Fibroblast of skin of left biceps (primary cell): ENCODE measurements at places on chromosomes 4 and X.
A peak's percentile ranks its signal among the peaks of the same experiment; 100 is the strongest.

DNA sequence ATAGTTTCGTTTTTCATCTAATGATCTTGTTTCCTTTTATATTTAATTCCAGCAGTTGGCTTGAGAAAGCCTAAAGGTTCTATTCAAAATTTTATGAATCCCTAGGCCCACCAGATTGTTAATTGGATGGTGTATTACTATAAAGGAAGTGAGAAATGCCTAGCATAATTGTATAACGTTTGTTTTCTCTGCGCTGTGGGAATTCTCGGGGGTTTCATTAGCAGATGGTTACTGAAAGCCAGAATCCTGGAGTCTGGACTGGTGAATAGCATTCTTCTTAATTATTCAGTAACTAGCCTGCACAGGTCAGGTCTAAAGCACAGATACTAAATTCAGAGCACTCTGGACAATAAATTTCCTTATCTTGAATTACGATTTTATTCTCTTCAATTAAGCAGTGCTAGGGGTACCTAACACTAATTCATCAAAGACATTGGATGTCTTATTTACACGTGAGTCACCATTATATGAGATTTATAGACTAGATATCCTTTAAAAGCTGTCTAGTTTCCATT is 459.4 kb downstream of the DTHD1 start:
- DNase-seq, result no peak

DNA sequence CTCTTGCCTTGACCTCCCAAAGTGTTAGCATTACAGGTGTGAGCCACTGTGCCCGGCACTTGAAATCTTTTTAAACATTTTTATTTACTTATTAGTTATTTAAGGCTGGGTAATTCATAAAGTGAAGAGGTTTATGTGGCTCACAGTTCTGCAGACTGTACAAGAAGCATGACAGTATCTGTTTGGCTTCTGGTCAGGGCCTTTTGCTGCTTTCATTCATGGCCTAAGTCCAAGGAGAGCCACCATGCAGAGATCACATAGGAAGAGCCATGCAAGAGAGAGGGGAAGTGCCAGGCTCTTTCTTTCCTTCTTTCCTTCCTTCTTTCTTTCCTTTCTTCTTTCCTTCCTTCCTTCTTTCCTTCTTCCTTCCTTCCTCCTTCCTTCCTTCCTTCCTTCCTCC is 10.2 kb upstream of the GPKOW start:
- DNase-seq, result no peak

- DNase-seq, result peak; percentile 59
Observed at GRCh38 chr4:183505611-183506388, 942 bp downstream of the ING2 start.

- DNase-seq, result no peak
Observed at GRCh38 chr4:1462009-1462767, 55.9 kb upstream of the NKX1-1 start.

GRCh38 chr4:80017125-80017854 is 55.7 kb downstream of the ANTXR2 start:
- peak; percentile 72 for DNase-seq

DNA sequence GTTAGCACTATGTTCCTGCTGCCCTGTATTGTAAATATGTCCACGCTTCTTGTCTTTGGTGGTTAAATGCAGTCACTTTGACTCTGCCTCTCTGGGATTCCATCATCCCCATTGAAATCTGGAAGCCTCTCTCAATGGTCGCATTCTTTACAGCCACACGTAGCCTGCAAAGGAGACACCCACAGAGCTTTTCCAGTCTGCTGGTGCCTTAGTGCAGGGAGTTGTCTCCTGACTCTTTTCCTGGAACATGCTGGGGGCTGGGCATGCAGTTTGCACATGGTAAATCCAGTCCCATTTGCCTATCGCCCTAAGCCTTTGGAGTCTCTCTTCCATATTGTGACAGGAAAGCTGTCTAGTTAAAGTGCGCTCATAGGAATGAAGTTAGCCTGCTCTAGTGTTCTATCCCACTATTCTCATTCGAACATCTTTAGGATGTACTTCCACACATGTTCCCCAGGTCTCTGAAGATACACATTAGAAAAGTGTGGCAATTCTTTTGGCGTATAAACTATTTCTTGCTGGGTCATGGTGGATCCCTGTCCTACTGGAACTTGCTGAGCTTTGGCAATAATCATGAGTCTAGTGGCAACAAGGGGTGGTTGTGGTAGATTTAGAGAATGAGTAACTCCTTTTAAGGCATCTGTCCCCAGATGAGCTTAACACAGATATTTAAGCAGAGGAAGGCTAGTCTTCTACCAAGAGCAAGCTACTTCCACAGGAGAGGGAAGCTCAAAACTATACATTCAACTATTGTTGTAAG is 33.7 kb downstream of the COQ2 start:
- DNase-seq, result peak; percentile 29

DNA sequence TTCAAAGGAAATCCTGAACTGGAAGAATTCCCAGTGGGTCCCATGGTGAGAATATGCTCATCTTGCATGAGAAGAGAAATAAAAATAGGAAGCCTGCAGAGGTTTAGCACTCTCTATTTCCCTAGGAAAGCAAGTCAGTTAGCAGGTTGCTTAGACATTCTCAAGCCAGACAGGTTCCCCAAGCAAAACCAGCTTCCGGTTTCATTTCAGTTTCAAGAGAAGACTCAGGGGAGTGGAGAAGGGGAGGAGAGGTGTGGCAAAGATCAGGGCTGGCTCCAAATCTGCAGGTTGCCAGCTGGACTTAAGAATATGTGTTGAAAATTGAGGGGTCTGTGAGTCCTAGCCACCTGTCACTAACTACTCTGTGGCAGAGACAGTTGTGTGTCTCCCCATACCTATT is 107.5 kb downstream of the CLNK start:
- no peak for DNase-seq

GRCh38 chr4:101952985-101953384 is 162.5 kb downstream of the BANK1 start:
- DNase-seq, result no peak

DNA sequence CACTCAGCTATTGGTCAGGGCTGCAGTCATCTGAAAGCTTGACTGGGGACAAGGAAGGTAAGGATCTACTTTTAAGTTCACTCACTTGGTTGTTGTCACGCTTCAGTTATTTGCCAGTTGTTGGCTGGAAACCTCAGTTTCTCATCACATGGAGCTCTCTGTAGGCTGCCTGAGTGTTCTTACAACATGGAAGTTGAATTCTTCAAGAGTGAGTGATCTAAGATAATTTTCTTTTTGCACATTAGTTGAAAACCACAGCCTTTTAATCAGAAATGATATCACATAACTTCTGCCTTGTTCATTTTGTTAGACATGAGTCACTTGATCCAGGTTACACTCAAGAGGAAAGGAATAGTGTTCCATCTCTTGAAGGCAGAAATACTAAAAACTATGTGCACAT is 552.7 kb downstream of the RAPGEF2 start:
- peak; percentile 21 for DNase-seq

DNA sequence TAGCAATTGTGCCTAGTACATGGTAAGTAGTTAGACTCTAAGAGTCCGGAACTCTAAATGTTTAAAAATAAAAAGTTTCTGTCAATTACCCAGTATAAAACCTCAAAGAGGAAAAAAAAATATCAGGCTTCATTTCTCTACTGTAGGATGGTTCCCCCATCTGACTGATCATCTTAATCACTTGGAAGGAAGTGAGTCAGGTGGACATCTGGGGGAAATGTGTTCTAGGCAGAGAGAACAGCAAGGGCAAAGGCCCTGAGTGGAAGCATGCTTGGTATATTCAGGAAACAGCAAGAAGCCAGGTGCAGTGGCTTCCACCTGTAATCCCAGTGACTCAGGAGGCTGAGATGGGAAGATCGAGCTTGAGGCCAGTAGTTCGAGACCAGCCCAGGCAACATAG is 2.9 kb upstream of the EIF1AX start:
- no peak for DNase-seq

- peak; percentile 36 for DNase-seq
Observed at GRCh38 chrX:136028383-136028984, 43.2 kb downstream of the SLC9A6 start.
